A172 (cell line): ENCODE measurements at places on chromosomes 1 and 21.

DNA sequence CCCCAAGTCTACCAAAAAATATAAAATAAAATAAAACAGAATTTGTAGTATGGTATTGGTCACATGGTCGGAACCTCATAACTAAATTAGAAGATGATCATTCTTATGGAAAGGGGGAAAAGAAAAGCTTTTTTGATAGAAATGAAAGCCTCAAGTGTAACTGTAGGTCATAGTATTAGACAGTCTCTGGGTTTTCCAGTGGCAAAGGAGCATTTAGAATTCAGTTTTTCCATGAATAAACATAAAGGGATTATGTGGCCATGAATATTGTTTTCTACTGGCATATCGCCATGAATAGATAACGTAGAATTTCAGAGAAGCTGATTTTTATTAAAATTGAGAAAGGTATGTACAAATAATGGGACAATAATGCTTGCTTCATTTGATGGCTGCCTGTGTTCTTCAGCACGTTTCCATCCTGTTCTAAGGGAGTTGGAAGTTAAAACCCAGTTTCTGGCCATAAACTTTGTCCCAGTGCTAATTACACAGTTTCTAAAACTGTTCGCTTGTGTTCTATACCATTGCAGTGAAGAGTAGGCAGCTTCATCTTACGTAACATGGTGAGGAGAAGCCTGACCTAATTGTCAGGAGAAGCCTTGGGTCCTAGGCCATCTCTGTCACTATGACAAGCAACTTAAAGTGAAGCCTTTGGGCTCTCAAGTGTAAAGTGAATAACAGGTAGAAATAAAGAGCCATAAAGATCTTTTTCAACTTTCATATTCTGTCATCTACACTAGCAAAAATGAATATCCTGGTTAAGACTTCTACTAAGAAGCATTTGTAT lies 70.5 kb upstream of the PGD start:
- DNase-seq, result no peak

- no peak for DNase-seq
These were observed 876.9 kb downstream of the KCNT2 start for GRCh38 chr1:195731385-195731784.

- DNase-seq, result no peak
These were observed 214.7 kb downstream of the SDCCAG8 start for GRCh38 chr1:243470502-243470901.

DNA sequence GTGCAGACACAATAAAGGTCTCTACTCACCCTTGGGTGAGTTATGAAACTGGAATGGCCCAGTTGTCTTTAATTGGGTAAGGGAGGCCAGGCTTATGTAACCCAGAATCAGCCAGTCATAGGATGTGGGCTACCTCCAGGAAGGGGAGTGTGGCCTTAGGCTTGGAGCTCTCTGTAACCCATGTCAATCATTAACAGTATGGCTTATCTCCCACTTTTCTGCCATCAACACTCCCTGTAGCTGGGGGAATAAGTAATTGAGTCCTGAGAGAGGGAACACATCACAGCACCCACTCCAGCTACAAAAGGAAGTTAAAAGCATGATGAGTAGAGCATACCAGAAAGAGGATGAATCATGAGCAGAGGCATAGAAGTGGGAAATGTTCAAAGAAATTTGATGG lies 327.0 kb upstream of the DUSP10 start:
- DNase-seq, result no peak

DNA sequence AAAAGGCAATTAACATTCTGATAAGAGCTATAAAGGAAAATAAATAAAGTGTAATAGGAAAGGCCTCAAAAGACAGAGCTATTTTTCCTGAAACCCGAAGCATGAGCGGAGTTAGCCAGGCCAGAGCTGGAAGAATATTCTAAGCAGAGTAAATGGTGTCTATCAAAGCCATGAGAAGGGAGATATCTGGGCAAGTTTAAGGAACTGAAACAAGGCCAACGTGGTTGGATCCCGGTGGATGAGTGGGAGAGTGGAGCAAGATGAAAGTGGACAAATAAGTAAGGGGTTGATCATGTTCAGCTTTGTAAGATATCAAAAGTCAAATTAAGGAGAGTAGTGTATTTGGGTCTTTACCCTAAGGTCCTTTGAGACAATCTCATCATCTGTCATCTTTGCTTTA lies 234.0 kb downstream of the TM2D1 start:
- no peak for DNase-seq

- DNase-seq, result no peak
These were observed 11.5 kb downstream of the TRIM46 start for GRCh38 chr1:155184835-155185782.

DNA sequence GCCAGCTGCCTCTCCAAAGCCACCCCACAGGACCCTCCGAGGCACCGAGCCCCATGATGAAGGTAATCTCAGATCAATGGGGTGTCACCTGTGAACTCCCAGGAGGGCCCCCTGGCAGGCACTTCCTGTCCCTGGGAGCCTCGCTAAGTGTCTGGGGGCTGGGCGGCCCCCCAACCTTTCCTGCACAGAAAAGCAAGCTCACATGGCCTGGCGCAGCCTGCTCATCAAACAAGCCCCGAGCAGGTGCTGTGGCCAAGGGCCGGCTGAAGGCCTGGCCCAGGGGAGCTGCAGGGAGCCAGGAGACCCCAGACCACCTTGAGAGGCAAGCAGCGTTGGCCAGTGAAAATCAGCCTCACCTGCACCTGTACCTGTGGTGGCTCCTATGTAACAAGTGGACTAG lies 2.9 kb downstream of the RIPK4 start:
- no peak for DNase-seq
